ENCODE measurements at places on chromosomes 11 and 22.

GRCh38 chr11:61694602-61694939 lies 14.4 kb downstream of the DAGLA start:
- DNase-seq = no peak

DNA sequence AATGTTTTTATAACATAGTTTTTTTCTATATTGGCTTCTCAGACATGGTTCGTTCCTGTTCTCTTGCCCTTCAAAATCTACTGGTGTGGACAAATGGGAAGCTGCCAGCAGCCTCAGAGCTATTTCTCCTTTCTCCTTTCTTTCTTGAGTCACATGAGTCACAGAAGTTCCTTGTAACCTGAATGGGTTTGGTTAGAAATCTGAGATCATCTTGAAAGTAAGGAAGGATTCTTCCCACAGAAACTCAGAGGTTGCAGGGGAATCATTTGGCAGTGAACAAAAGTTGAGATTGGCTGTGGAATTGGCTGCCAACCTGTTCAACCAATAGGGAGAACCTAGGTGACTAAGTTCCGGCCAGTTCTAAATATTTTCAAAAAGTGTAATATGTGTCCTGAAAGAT lies 12.5 kb downstream of the PLET1 start:
- no peak for DNase-seq

- DNase-seq = no peak
Measured at GRCh38 chr22:20437613-20438426, at the start of gene SCARF2. TSS of gene SCARF2 (minus strand) at chr22:20437825. CDS start at chr22:20437754, 71 bp downstream.

DNA sequence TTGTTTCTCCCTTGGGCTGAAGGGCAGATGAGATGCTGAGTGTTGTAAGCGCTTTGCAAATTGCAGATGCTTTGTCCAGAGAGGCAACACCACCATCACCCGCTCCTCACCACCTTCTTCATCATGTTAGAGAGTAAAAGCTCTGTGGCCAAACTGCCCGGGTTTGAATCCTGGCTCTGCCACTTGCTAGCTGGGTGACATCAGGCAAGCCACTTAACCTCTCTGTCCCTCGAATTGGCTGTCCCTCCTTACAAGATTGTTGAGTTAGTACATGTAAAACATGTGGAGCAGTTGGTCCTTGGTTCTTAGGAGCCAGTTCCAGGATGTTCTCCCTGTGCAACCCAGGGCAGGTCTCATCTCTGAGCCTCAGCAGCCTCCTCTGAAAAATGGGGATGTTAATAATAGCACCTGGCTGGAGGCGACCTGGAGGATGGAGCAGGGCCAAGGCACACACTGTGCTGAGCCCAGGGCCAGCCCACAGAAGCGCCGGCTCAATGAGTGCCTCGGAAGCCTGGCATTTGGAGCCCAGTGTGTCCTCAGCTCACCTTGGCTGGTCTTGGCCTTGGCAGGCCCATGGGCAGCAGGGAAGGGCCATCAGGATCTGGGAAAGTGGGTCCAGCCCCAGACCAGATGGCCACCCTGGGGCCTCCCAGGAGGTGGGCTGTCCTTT lies 10.5 kb downstream of the C11orf86 start:
- DNase-seq = no peak
